Omental fat pad (tissue), 4 donors: ENCODE measurements at places on chromosomes 2 and 18. TPM values are rescaled to one million over a fixed set of nuclear protein-coding genes. Genes with fewer than 3 reads are reported as not detected.

- no peak for DNase-seq
Measured at GRCh38 chr18:9802175-9803062, 83.4 kb upstream of the TXNDC2 start.

DNA sequence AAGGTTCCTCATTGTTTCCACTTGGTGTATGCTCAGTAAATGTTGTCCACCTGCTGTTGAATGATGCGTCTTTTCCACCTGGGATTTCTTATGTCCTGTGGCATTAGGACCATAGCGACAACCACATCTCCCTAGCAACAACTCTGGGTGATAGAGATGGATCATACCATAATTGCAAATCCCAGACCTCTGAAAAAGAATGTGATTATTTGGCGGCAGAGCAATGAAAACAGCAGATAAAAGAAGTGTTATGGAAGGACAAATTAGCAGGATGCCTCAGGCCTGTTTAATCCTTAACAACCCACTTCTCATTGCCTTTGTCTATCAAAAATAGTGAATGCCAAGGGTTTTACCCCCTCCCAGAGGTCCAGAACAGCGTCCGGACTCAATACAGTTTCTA, 278.9 kb downstream of the TSN start:
- DNase-seq, result no peak

DNA sequence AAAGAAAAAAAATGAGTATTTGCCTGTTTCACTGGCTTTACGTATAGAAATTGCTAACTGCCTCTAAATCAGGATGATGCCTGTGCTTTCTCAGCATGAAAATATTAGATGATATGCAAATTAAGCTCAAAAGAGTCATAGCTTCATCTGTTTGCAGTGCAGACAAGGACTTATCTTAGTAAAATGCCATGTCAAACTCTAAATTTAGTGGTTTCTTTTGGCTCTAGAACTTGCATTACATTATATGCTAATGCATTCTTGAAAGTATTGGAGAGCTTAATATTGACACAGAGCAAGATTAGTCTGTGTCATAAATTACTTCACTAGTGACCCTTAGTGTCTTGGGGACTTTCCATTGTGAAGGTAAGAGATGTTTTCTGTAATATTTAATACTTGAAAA, 1109.1 kb upstream of the NRXN1 start:
- DNase-seq, result no peak

DNA sequence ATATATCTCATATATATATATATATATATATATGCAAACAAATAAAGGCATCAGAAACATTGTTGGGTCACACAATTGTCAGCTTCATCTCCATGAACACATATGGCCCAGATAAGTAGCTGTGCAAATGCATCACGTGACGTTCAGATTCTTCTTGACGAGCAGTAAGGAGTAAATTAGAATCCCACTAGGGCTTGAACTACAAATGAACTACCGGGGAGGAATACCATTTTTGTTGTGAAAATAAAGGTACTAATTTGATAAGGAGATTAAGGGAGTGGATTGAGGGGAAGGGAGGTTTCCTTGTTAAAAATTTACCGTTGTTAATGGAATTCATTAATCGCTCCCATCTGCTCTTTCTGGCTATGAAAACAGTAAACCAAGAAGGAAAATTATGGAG, 186.5 kb upstream of the COPS8 start:
- DNase-seq, result no peak

Gene ZNF521
- total RNA-seq, result 38.1 TPM

- DNase-seq, result no peak
Measured at GRCh38 chr2:53442783-53443182, 324.8 kb upstream of the CHAC2 start.

- no peak for DNase-seq
Measured at GRCh38 chr18:505483-506122, 5.1 kb upstream of the COLEC12 start.

DNA sequence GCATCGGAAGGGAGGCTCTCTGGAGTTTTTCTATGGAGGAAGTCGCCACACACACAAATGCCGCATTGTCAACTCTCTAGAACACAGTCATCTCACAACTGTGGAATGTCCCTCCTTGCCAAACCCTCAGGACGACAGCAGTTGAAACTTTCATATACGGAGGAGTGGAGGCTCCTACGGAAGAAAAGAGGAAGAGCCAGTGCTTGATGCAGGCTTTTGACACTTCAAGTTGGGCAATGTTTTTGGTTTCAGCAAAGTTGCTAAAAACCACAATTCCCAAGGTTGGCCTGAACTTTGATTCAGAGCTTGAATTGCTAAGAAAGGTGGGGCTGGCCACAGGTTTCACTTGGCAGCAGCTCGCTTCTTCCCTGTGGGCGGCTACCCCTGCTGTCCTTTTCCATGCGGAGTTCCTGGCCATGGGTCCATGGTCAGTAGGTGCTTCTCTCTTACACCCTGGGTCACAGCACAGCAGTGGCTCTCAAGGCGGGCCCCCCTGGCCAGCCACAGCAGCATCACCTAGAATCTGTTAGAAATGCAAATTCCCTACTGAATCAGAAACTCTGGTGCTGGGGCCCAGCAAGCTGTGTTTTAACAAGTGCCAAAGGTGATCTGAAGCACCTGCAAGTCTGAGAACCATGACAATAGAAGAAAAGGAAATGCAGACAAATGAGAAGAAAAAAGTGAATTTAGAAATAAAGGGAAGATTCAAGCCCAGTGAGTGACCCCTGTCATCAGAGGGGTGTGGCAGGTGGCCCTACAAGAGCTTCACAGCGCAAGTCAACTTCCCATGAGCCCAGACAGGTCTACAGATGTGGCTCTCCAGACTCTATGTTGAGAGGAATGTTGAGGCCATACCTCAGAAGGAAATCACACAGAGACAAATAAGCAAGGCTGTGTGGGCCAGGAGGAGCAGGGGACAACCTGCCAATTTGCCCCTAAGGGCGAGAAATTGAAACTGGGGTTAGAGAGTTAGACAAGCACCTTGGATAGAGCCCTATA, 856.4 kb downstream of the RNF144A start:
- no peak for DNase-seq

DNA sequence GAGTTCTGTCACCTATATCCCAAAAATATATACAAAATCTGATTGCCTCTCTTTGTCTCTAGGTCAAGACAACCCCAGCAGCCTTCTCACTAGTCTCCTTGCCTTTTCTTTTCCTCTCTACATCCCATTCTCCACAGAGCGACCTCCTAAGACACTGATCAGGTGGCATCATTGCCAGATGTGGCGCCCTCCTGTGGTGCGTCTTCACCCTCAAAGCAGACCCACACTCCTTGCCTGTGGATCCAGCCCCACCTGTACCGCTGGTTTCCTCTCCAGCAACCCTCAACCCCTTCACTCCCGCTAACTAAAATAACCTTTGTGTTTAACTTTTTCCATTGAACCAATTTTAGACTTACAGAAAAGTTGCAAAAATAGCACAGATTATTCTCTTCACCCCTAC, 273.3 kb downstream of the GLI2 start:
- DNase-seq, result no peak

DNA sequence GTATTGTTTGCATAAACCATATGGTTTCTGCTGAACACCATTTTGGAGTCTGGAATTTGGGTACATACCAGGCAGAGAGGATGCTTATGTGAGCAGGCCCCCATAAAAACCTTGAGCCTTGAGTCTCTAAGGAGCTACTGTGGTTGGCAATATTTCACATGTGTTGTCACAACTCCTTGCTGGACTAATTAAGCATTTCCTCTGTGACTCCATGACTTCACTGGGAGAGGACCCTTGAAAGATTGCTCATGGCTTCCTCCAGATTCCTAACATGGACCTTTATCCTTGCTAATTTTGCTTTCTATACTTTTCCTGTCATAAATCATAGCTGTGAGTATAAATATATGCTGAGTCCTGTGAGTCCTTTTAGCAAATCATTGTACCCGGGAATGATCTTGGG, 7.6 kb upstream of the COQ10B start:
- DNase-seq, result no peak

GRCh38 chr2:209682646-209683045, 89.0 kb upstream of the UNC80 start:
- no peak for DNase-seq

DNA sequence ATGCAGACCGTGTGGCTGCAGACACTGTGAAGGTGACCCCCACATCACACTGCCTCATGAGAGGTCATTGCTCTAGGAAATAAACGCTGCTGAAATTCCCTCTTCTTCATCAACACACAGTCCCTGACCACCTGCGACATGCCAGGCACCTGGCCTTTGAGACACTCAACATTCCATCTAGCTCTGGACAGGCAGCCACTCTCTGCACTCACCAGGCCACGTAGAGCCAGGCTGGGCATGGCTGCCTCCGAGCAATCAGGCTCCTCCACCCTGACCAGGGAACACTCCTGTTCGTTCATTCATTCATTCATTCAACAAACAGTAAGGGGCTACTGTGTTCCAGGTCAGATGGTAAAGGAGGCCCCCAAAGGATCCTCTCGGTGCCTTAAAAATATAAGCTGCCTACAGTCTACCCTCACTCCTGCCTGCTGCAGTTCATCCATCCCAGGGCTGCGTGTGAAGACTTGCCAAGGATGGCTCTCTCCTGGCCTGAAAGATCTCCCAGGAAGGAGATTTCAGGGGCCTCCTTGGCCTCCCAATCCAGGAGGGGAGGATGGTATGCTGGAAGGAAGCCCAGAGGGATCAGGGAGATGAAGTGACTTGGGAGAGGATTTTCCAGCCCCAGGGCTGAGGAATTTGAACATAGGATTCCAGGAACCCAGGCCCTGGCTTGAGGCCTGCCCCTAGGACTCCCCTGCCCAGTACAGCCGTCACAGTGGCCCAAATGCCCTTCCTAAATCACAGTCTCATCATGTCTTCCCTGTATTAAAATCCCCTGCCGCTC, 66.7 kb downstream of the TNS1 start:
- DNase-seq, result no peak

Gene PSMA8
- not detected for total RNA-seq

DNA sequence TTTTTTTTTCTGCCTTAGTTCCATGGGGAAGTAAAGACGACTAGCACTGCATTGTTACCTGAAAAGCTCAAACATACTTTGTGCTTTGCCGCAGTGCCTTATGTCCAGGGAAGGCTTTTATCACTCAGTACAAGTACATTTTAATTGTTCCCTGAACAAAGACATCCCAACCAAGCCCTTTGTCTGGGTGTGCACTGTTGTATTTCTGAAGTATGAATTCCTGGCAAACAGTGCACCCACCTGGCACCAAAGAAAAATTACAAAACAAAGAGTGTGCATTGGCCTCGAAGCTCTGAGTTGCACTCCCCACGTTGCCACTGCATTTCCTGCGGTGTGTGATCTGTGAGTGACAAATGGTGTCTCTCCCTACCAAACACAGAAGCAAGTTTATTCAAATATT, 858.5 kb upstream of the PIK3C3 start:
- DNase-seq, result no peak

Gene LAMA1
- total RNA-seq, result 11.3 TPM

DNA sequence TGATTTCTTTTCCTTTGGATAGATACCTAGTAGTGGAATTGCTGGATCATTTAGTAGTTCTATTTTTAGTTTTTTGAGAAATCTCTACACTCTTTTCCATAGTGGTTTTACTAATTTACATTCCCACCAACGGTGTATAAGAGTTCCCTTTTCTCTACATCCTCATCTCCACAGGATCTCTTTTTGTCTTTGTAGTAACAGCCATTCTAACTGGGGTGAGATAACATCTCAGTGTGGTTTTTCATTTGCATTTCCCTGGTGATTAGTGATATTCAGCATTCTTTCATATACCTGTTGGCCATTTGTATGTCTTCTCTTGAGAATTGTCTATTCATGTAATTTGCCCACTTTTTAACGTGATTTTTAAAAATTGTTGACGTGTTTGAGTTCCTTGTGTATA, 13.8 kb downstream of the RFTN2 start:
- DNase-seq, result no peak

DNA sequence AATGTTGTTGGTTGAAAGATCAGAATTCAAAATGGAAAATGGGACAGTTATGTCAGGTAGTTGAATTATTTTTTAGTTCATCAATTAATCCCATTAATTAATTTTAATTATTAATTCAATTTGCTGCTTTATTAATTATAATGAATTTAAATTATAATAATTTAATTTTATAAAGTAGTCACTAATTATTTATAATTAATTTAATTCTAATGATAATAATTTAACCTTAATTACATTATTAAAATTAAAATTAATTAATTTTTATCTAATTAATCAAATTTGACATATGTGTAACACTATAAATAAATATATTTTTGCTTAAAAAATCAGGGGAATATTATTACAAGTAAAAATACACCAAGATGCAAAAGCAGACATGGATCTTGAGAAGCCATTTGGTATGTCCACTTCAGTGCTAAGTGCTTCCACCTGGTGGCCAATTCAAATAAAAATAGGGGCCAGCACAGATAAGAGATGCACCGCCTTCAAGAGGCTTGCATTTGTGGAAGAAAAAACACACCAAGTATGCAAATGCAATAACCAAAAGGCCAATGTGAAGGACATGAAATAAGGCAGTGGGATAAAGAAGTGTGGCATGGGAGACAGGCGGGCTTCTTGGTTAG, 73.2 kb downstream of the MBP start:
- no peak for DNase-seq

DNA sequence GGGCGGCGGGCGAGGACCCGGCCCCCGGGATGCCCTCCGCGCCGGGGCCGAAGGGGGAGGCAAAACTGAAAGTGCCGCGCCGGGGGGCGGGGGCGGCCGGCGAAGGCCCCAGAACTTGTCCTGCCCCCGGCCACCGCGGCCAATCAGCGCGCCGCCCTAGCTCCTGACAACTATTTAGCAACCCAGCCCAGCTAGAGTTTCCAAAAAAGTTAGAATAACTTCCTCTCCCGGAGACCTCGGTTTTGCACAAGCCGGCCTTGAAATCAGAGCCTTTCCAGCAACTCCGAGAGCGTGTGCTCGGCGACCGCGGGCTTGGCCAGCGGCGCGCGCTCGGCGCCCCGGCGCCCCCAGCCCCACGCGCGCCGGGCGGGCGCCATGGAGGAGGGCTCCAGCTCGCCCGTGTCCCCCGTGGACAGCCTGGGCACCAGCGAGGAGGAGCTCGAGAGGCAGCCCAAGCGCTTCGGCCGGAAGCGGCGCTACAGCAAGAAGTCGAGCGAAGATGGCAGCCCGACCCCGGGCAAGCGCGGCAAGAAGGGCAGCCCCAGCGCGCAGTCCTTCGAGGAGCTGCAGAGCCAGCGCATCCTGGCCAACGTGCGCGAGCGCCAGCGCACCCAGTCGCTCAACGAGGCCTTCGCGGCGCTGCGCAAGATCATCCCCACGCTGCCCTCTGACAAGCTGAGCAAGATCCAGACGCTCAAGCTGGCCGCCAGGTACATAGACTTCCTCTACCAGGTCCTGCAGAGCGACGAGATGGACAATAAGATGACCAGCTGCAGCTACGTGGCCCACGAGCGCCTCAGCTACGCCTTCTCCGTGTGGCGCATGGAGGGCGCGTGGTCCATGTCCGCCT, at the start of gene TWIST2:
Gene TWIST2, plus strand, starts transcription at position 245 of the 850 bp plus-strand sequence. Its CDS starts 131 bp downstream, at position 376.
- DNase-seq, result no peak

Gene PDE11A
- not detected for total RNA-seq

Gene CCDC178
- total RNA-seq, result 10.6 TPM

Gene UGT1A4
- total RNA-seq, result not detected

Gene ARHGAP28
- 23.7 TPM for total RNA-seq

Gene AMER3
- not detected for total RNA-seq

Gene SH3BP4
- 66.9 TPM for total RNA-seq

Gene RNU2-63P
- not detected for total RNA-seq

GRCh38 chr2:211494536-211494935, 938.1 kb downstream of the CPS1 start:
- DNase-seq, result no peak
